Panc1 (cell line): ENCODE measurements at places on chromosomes 11 and 22. TPM values are rescaled to one million over a fixed set of nuclear protein-coding genes. Genes with fewer than 3 reads are reported as not detected.

Gene SMC1B
- 0.10 TPM for total RNA-seq

Gene LRRC4C
- 0.15 TPM for total RNA-seq

Gene LDHAL6A
- not detected for total RNA-seq

Gene PHETA2
- total RNA-seq, result 1.3 TPM

Gene KCTD14
- total RNA-seq, result 19.3 TPM

Gene PAMR1
- 0.13 TPM for total RNA-seq

Gene EI24
- total RNA-seq, result 193 TPM
